ENCODE measurements at places on chromosomes 5 and 9. TPM values are rescaled to one million over a fixed set of nuclear protein-coding genes. Genes with fewer than 3 reads are reported as not detected.

DNA sequence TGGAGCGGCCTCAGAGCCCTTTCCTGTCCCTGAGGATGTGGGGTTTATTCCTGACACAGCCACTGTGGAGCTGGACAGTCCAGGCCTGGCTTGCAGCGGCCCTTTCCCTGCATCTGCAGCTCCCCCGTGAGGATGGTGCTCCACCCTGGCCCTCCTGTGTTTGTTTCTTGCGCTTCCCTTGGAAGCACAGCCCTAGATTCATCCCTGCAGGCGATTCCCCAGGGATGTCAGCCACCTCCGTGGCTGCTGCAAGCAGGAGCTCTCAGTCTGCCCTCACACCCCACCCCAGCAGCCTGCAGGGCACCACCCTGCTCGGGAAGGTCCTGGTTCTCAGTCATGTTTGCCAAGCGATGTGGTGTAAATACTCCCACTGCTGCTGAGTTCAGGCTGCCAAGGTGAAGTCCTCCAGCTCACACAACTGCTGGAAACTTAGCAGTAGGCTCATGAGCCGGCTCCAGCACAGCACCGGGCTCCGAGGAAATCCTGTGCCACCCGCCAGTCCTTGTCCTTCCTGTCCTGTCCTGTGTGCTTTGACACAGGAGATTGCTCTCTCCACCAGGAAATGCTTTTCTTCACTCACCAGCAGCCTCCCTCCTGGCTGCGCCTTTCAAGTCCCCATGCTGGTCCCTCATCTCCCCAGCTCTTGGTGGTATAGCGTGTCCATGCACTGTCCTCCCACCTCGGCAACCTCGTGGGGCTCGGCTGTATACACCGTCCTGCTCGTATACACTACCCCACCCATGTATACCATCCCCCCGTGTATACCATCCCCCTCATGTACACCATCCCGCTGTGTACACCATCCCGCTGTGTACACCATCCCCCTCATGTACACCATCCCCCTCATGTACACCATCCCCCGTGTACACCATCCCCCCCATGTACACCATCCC, 16.2 kb downstream of the ROPN1L start:
- no peaks in the 10 kb centered on the region for H3K36me3 ChIP-seq
- peaks cover 2% of the 10 kb centered on the region for H3K27me3 ChIP-seq
- H3K27ac ChIP-seq: no peak overlapping the region
- no peak for DNase-seq

DNA sequence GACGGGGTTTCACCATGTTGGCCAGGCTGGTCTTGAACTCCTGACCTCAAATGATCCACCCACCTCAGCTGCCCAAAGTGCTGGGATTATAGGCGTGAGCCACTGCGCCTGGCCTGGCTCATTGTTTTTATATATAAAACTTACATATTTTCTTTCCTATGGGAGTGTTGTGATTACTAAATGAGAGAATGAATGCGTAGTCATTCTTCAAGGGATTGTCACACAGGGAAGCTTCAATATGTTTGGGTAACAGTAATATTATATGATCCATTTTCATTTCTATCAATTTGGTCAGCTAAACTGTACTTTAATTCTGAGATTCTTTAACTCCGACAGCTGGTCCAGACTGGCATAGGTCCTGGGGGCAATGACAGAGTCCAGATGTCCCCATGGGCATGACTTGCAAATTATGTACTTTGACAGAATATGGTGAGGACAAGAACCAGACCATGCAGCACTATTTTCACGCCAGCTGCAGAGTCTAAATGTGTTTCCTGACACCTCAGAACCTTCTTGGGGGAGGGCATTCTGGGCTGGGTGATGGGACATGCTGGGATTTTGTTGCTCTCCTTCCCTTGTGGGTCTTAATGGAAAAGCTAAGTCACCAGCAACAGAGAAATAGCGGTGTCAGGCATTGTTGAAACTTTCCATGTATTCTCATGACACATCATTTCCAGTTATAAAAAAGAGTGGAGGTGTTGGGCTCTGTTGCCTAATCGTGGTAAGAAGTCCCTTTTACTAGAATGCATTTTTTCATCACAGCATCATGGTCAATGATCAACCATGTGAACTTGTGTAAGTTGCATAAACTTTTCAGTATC, 40.9 kb upstream of the TNC start:
- no peaks in the 10 kb centered on the region for H3K36me3 ChIP-seq
- H3K4me3 ChIP-seq: no peak overlapping the region
- H3K27ac ChIP-seq: no peak overlapping the region

ZMYND19 gene
- total RNA-seq: 31.1 TPM

GRCh38 chr5:168472329-168472728, 13.9 kb upstream of the RARS1 start:
- DNase-seq: peak; percentile 95
- no peaks in the 10 kb centered on the region for H3K27me3 ChIP-seq
- H3K4me3 ChIP-seq: peak overlapping the region; percentile 18
- peaks cover 41% of the 10 kb centered on the region for H3K4me1 ChIP-seq
- H3K27ac ChIP-seq: peak overlapping the region; percentile 57

- no peaks in the 10 kb centered on the region for H3K36me3 ChIP-seq
- DNase-seq: no peak
- H3K27me3 ChIP-seq: no peaks in the 10 kb centered on the region
Observed at GRCh38 chr5:2357309-2357708, 394.2 kb downstream of the IRX2 start.

GRCh38 chr5:3590161-3590966, 5.3 kb upstream of the IRX1 start:
- peak overlapping the region; percentile 42 for H3K4me3 ChIP-seq
- H3K36me3 ChIP-seq: no peaks in the 10 kb centered on the region
- H3K27ac ChIP-seq: no peak overlapping the region
- H3K4me1 ChIP-seq: peaks cover 14% of the 10 kb centered on the region
- H3K27me3 ChIP-seq: peaks cover 36% of the 10 kb centered on the region
- DNase-seq: no peak

SLC6A7 gene
- not detected for total RNA-seq

- no peaks in the 10 kb centered on the region for H3K27me3 ChIP-seq
- no peak overlapping the region for H3K4me3 ChIP-seq
- H3K4me1 ChIP-seq: peaks cover 5% of the 10 kb centered on the region
- H3K27ac ChIP-seq: no peak overlapping the region
Observed at GRCh38 chr9:110979636-110980035, 58.6 kb downstream of the LPAR1 start.

FOXE1 gene
- 0.07 TPM for total RNA-seq

LECT2 gene
- not detected for total RNA-seq

- H3K4me1 ChIP-seq: no peaks in the 10 kb centered on the region
- H3K27ac ChIP-seq: no peak overlapping the region
- H3K4me3 ChIP-seq: no peak overlapping the region
- no peak for DNase-seq
- H3K27me3 ChIP-seq: no peaks in the 10 kb centered on the region
Observed at GRCh38 chr5:156526081-156526925, 199.3 kb downstream of the SGCD start.

SYNPO gene
- total RNA-seq: 40.2 TPM

KCNN2 gene
- total RNA-seq: 0.29 TPM

GRCh38 chr9:74493512-74493911, 3.6 kb upstream of the RORB start:
- no peak overlapping the region for H3K27ac ChIP-seq
- no peak for DNase-seq
- no peaks in the 10 kb centered on the region for H3K4me1 ChIP-seq

MYMK gene
- not detected for total RNA-seq

EQTN gene
- total RNA-seq: not detected

CCNO gene
- total RNA-seq: 0.43 TPM

DNA sequence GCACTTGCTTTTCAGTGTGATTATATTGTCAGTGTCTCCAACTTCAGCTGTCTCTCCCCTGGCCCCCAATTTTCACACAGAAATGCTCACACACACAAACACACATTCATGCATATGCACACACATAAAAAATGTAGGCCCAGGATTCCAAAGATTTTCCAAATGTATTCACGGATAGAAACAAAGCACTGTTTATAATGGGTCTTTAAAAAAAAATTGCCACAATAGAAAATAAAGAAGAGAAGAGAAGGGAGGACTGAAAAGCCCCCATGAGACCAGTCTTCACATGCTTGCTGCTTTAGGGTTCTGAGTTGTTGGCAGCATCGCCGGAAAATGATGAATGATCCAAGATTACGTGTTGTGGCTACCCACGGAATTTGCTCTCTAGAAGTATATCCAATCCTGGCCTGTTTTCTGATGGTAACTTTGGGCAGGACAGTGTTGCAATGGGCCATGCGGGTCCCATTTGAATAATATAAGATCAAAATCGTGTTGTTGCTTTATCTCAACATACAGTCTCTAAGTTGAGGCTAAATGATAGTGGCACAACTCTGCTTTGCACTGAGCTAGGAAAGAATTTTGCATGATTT, 36.2 kb upstream of the ACO1 start:
- no peaks in the 10 kb centered on the region for H3K27me3 ChIP-seq
- no peaks in the 10 kb centered on the region for H3K36me3 ChIP-seq
- DNase-seq: peak; percentile 33

RLN2 gene
- total RNA-seq: 0.52 TPM

CLIC3 gene
- total RNA-seq: 0.39 TPM

GRCh38 chr9:137619240-137620047, 639 bp downstream of the EHMT1 start:
- H3K27me3 ChIP-seq: no peaks in the 10 kb centered on the region
- H3K27ac ChIP-seq: peak overlapping the region; percentile 78

CSF1R gene
- total RNA-seq: 1.4 TPM

GPR150 gene
- not detected for total RNA-seq

- DNase-seq: no peak
- H3K27me3 ChIP-seq: no peaks in the 10 kb centered on the region
- peaks cover 13% of the 10 kb centered on the region for H3K36me3 ChIP-seq
- peaks cover 8% of the 10 kb centered on the region for H3K4me1 ChIP-seq
- H3K27ac ChIP-seq: no peak overlapping the region
Observed at GRCh38 chr5:1465966-1466471, 20.8 kb upstream of the SLC6A3 start.

DNA sequence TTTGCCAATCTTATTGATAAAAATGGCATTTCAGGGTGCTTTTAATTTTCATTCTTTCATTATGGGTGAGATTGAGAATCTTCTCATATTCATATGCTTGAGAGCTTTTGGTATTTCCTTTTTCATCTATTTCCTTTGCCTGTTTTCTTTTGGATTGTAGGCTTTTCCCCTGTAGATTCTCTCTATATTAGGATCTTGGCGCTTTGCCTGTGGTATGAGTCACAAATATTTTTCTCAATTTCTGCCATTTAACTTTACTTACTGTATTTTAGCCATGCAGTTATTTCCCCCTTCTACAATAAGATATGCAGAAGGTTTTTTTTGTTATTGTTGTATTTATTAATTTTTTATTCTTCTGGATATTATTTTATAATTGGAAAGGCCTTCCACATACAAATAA, 21.5 kb upstream of the KLF9 start:
- peaks cover 19% of the 10 kb centered on the region for H3K4me1 ChIP-seq
- peak overlapping the region; percentile 17 for H3K27ac ChIP-seq
- no peak overlapping the region for H3K4me3 ChIP-seq
- no peaks in the 10 kb centered on the region for H3K27me3 ChIP-seq
- DNase-seq: peak; percentile 61
- H3K36me3 ChIP-seq: no peaks in the 10 kb centered on the region

DNA sequence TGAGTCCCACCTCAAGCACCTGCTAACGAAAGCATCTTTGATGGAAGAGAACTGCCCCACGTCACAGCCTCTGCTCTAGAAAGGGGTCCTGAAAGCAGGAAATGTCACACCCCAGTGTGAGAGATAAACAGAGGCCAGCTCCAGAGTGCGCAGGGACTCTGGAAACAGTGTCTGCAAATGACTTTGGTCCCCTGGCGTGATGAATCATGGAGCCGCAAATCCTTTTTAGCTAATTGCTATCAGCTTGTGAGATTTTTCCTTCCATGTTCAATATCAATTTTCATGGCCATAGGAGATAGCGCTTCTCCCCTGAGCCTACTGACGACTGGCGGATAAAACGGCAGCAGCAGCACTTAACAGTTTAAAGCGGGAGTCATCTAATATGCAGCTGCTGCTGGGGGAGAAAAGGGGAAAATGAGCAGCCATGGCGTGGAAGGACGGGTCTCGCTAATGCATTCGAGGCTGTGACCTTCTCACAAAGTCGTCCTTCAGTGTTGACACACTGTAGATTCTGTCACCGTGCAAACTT, 209.6 kb upstream of the IRX1 start:
- no peaks in the 10 kb centered on the region for H3K36me3 ChIP-seq
- no peaks in the 10 kb centered on the region for H3K4me1 ChIP-seq
- H3K27me3 ChIP-seq: no peaks in the 10 kb centered on the region
- H3K4me3 ChIP-seq: no peak overlapping the region
- H3K27ac ChIP-seq: no peak overlapping the region
- DNase-seq: no peak

C5orf34 gene
- total RNA-seq: 3.3 TPM

TMEM232 gene
- total RNA-seq: 1.7 TPM

DNA sequence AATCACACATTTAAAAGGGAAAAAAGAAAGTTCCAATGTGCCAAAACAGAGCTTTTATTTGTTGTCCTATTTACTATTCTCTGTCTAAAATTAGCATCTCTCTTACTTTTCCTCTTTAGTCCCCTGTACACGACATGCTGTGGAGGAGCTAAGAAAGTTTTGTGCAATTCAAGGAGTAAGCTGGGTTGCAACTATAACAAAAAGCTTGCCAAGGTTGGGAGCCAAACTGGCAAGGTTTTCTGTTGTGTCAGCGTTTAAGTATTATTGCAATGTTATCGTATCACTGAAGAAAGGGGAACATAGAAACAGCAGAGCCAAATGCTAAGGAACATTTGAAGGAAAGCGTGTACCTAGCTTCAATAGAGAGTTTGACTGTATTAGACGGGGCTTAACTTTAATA, 680.8 kb downstream of the CETN3 start:
- H3K27me3 ChIP-seq: no peaks in the 10 kb centered on the region
- no peaks in the 10 kb centered on the region for H3K36me3 ChIP-seq
- H3K4me1 ChIP-seq: no peaks in the 10 kb centered on the region
- DNase-seq: peak; percentile 80
- no peak overlapping the region for H3K4me3 ChIP-seq

ORM2 gene
- not detected for total RNA-seq

TMC1 gene
- not detected for total RNA-seq

DNA sequence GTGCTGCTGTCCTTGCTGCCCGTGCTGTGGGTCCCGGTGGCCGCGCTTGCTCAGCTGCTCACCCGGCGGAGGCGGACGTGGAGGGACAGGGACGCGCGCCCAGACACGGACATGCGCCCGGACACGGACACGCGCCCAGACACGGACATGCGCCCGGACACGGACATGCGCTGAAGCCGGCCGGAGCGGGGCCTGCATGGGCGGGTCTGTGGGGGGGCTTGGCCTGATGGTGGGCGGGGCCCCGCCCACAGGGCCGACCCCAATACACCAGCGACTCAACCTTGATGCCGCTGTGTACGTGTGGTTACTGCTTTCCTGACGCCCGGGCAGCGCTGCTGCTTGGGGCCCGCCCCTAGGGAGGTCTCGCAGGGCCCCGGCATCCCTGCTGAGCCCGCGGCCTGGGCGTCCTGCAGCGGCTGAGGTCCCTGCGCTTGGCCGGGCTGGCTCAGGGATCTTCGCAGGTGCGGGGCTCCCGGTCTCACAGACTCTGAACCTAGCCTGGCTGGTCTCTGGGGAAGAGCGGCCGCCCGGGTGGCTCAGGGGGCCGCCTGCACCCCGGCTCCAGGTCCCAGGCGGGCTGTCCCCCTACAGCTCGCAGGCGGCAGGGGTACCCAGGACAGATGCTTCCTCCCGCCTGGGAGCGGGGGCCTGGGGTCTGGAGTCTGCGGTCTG, 20.9 kb downstream of the SLC6A18 start:
- no peaks in the 10 kb centered on the region for H3K27me3 ChIP-seq
- no peak for DNase-seq
- H3K4me3 ChIP-seq: no peak overlapping the region
- no peaks in the 10 kb centered on the region for H3K4me1 ChIP-seq
- H3K27ac ChIP-seq: no peak overlapping the region
